ENCODE measurements at places on chromosomes 1 and 21.

DNA sequence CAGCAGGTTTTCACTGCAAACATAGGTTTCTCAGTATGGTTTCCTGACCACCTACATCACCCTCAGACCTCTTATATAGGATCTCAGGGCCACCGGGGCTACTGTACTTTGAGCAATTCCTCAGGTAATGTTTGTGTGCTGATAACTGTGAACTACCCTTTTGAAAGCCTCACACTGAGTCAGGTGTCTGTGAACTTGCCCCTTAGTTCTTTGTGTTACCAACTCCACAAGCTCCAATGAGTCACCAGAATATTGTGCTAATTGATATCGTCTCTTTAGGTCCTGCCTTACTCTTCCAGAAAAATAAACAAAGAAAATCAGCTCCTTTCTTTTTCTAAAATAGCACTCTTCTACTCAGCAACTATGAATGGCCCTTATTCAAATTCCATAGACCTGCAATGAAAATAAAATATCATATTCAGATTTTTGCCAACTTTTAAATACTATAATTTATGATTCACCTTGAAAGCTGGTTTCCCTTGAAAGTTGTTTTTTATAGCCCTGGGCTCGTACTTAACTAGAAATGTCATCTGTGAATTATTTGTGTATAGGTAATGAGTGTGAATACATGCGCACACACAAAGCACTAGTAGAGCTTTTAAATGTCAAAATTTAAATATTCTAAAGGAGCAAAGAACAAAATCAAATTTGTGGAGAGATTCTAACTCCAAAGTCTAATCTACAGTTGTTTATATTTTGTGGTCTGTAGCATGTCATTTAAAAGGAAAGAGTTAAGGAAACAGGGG lies 88.1 kb upstream of the WARS2 start:
- DNase-seq = no peak

GRCh38 chr1:21670059-21670881 lies 1.1 kb upstream of the RAP1GAP start:
- no peak for DNase-seq

- DNase-seq = no peak
These were observed 53.7 kb upstream of the HMCN1 start for GRCh38 chr1:185680453-185680852.

- DNase-seq = no peak
These were observed 77.4 kb downstream of the S1PR1 start for GRCh38 chr1:101314244-101314643.

DNA sequence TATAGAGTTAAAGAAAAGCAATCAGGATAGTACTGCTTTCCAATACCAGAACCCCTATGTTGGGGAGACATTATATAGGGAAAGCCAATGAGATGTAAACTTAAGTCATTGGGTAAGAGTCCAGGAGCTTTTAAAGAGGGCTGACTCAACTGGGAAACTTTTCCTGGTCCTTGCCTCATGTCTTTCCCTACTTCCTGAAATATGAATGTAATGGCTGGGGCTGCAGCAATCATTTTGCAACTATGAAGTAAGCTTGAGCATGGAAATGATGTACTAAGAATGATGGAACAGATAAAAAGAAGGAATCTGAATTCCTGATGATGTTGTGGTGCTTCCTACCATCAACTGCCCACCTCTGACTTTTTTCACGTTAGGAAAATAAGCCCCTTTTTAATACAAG lies 55.7 kb downstream of the WDR3 start:
- DNase-seq = no peak

- no peak for DNase-seq
These were observed 19.0 kb downstream of the CDC42 start for GRCh38 chr1:22071511-22071910.

DNA sequence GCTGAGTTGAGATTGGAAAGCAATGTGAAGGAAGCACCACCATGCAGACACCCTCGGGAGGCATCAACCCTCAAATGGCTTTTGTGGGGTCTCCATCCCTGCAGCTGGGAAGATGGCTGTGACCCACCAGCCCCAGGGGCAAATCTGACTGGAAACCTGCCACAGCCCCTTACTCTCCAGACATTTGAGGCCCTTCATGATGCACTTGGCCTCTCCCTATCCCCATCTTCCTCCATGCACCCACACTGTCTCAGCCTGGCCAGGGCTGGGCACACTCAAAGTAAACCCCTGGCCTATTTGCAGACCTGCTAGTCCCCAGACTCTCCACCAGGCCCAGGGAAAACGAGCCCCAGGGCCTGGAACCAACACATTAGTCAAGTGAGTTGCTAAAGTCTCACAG lies 205.2 kb downstream of the MATN1 start:
- no peak for DNase-seq

- no peak for DNase-seq
These were observed 48.9 kb downstream of the CD247 start for GRCh38 chr1:167469280-167469965.

DNA sequence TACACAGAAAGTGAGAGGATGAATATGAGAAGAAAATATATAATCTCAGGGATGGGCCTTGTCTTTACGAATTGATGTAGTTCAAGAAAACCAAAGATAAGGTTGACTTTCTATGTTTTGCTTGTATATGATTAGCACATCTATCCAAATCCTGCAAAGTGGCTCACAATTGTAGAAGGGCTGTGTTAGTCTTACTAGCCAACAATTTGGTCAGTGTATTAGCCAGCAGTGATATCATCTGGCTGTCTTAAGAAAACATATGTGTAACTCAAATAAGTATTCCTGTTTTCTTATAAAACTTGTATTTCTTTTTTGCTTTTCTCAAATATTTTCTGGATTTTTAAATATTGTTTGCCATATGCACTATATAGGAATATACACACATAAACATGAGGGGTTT lies 5.5 kb downstream of the SDCCAG8 start:
- no peak for DNase-seq

DNA sequence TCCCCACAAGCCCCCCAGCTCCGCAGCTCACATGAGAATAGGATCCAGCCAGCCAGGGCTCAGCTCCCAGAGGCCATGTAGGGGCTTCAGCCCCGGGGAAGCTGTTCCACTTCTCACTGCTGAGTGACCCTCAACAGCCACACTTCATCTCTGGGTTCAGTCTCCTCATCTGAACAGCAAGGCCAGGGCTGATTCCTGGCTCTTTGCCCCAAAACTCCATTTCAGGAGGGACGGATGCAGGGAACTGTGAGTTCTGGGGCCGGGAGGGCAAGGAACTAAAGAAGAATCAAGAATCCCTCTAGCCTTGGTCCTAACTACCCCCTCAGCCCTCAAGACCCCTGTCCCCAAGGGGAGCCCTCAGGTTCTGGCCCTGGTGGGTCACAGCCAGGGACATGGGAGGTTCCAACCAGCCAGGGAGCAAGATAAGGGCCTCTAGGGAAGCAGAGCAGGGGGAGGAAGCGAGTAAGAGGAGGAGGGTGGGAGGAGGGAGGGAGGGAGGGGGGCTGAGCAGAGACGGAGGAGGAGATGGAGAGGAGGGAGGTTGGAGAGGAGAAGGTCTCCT lies 13.1 kb downstream of the SDC3 start:
- no peak for DNase-seq

- DNase-seq = no peak
These were observed 150.3 kb downstream of the EDEM3 start for GRCh38 chr1:184604152-184604900.

DNA sequence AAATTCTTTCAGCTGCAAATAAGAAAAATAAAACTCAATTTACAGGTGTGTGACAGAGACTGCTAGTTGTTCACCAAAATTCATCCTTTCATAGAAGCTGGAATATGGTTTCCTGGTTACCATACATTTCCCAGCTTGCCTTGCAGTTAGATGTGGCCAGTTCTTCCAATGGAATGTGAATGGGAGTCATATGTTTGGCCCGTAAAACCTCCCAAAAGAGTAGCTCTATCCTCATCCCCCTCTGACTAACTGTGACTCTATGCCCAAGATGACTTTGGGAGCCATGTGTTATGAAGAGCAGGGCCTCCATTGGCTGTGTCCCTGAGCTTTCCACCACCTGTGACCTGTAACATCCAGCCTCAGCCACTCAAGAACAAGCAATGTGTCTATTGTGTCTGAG lies 90.6 kb upstream of the NGF start:
- DNase-seq = no peak

DNA sequence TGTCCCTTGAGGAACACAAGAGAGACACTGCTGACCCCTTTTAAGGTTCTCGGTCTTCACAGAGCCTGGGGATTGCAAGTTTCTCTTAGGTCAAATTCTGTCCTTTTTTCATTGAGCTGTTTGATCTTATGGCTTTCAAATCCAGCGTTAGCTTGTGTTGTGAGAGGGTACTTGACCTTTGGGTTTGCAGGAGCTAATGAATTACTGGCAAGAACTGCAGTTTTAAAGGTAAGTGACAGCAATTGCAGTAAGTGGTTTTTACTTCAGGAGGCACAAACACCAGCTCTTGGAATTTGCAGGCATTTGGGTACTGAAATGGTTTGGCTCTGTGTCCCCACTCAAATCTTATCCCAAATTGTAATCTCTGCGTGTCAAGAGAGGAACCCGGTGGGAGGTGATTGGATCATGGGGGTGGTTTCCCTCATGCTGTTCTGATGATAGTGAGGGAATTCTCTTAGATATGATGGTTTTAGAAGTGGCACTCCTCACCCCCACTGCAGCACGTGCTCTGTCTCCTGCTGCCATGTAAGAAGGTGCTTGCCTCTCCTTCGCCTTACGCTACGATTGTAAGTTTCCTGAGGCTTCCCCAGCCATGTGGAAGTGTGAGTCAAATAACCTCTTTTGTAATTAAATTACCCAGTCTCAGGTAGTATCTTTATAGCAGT lies 134.5 kb upstream of the LYPLAL1 start:
- no peak for DNase-seq

GRCh38 chr1:178267646-178268094 lies 173.8 kb downstream of the RASAL2 start:
- DNase-seq = no peak

DNA sequence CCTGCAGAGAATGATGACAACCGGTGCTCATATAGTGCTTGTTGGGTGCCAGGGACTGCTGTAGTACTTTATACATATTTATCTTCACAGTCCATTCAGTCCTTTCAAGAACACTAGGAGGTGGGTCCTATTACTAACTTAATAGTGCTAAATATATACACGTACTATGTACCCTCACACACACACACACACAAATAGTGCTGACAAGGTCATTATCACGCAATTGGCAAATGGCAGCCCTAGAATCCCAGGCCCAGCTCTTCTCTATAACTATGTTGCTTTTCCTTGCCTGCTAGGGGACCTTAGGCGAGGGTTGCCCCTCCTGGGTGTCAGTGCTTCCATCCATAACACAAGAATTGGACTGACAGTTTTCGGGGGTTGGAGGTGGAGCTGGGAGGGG lies 33.5 kb downstream of the TNFRSF8 start:
- no peak for DNase-seq

DNA sequence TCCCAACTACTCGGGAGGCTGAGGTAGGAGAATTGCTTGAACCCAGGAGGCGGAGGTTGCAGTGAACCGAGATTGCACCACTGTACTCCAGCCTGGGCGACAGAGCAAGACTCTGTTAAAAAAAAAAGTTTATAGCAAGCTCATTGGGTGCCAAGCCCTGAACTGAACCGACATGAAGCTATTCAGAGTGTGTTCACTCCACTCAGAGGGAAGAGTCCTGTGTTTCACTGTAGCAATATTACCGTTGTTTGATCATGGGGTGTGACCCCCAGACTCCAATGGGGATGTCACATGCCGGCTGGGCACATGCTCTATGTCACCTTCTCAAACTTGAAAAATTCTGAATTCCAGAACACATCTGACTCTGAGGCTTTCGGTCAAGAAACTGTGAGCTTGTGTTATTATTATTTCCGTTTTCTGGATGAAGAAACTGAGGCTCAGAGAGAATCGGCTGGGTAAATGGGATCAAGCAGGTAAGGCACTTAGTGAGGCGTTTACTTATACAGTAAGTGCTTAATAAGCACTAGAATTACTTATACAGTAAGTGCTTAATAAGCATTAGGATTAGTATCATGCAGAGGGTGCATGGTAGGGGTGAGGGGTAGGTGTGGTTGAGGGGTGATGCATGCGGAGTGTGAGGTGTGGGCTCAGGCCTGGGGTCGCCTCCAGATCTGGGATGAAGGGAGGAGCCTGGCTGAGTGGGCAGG lies 36.2 kb downstream of the HSPG2 start:
- DNase-seq = no peak

DNA sequence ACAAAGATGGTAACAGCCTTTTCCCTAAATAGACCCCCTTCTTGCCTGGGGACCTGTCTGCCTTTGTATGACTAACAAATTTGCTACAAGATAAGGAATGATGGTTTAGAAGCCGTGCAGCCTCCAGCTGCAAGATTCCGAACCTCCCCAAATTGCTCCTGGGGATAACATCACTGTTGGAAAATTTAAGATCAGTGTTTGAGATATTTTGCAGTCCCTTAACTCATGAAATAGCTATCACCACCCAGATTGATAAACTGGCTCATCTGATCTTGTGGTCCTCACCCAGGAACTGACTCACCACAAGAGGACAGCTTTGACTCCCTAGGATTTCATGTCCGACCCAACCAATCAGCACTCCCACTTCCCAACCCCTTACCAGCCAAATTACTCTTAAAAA lies 254.7 kb downstream of the USH2A start:
- DNase-seq = no peak

GRCh38 chr1:116110567-116111523 lies at the start of gene MAB21L3:
TSS of gene MAB21L3 (plus strand) at chr1:116111399. CDS start at chr1:116112616, 1,217 bp downstream.
- DNase-seq = no peak

DNA sequence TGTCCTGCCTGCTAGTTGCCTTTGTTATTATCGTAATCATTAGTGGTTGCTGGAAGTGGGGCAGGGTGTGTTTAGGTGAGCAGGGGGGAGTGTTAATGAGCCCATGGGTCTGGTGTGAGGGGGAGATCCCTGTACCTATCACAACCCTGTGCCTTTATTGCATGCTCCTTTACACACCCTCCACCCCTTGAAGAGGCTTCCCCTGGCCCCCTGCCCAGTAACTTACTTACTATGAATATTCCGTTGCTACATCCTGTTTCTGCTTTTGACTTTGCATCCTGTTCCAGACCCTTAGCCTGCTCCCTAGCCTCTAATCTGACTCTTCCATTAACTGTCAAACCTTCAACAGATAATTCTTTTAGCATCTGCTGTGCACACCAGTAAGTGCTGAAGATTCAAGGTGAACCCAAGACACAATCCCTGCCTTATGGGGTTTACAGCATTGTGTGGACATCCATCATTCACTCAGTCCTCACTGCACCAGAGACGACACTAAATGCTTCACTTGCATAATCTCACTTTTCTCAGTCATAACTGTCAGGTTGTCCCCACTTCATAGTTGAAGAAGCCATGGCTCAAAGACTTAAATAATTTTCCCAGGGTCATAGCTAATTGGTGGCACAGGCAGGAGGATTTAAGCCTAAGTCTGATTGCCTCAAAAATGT lies 47.9 kb downstream of the CDC7 start:
- no peak for DNase-seq

- no peak for DNase-seq
These were observed 13.0 kb upstream of the SLC19A1 start for GRCh38 chr21:45555251-45555556.

GRCh38 chr1:200179126-200179780 lies 151.7 kb downstream of the NR5A2 start:
- DNase-seq = no peak

- no peak for DNase-seq
These were observed 27.0 kb upstream of the GPR157 start for GRCh38 chr1:9155879-9156278.
